ENCODE measurements at places on chromosomes 1 and 21.

GRCh38 chr1:38179483-38179882 is 132.9 kb upstream of the POU3F1 start:
- peak; percentile 28 for DNase-seq
- no peak overlapping the region for H3K4me3 ChIP-seq
- no peaks in the 10 kb centered on the region for H3K36me3 ChIP-seq
- H3K27me3 ChIP-seq, result no peaks in the 10 kb centered on the region
- H3K4me1 ChIP-seq, result no peaks in the 10 kb centered on the region
- no peak overlapping the region for H3K27ac ChIP-seq

GRCh38 chr1:101216623-101217022 is 20.2 kb upstream of the S1PR1 start:
- DNase-seq, result no peak
- H3K4me3 ChIP-seq, result no peak overlapping the region
- H3K4me1 ChIP-seq, result no peaks in the 10 kb centered on the region
- H3K36me3 ChIP-seq, result no peaks in the 10 kb centered on the region
- H3K27ac ChIP-seq, result no peak overlapping the region

DNA sequence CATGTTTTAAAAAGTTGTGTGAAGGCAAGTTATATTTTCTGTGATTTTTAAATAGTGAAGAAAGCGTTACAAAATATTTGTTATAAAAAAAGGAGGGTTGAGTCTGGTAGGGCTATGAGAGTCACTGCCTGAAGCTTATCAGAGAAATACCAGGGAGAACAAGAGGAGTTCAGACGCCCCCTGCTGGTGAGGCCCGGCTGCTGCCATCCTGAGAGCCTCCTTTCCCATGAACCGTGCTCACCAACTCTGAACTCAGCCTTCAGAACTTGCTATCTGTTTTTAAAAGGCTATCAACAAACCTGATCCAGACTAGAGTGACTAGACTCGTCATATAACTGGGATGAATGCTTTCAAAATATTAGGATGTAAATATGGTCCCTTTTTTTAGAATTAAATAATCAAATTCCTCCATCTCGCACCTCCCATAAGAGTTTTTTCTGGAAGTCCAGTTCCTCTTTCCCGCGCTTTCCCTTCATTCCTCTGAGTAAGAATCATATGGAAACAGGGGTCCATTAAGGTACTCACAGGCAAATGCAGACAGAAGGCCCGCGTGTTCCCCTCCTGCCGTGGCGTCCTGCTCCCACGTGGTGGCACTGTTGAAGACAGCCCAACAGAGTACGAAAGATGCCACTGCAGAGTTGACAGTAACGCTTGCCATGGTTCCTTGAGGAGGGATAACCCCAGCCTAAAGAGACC is 26.2 kb upstream of the SPATA6 start:
- DNase-seq, result peak; percentile 83
- no peak overlapping the region for H3K4me3 ChIP-seq
- H3K4me1 ChIP-seq, result peaks cover 16% of the 10 kb centered on the region
- no peaks in the 10 kb centered on the region for H3K27me3 ChIP-seq
- no peak overlapping the region for H3K27ac ChIP-seq
- no peaks in the 10 kb centered on the region for H3K36me3 ChIP-seq

- no peak overlapping the region for H3K27ac ChIP-seq
- H3K36me3 ChIP-seq, result no peaks in the 10 kb centered on the region
- H3K27me3 ChIP-seq, result no peaks in the 10 kb centered on the region
- no peaks in the 10 kb centered on the region for H3K4me1 ChIP-seq
These were observed 55.0 kb downstream of the USH2A start for GRCh38 chr1:216368249-216368648.

GRCh38 chr1:204042516-204042915 is 30.4 kb upstream of the SOX13 start:
- no peak for DNase-seq
- peak overlapping the region; percentile 53 for H3K27ac ChIP-seq
- H3K4me3 ChIP-seq, result no peak overlapping the region
- no peaks in the 10 kb centered on the region for H3K4me1 ChIP-seq
- no peaks in the 10 kb centered on the region for H3K36me3 ChIP-seq
- H3K27me3 ChIP-seq, result no peaks in the 10 kb centered on the region

All from adrenal gland (tissue), 19 donors.